SW 1271 (cell line): ENCODE measurements at places on chromosomes 2 and 18.

GRCh38 chr2:161133366-161133765 is 26.9 kb upstream of the TANK start:
- no peak for DNase-seq

DNA sequence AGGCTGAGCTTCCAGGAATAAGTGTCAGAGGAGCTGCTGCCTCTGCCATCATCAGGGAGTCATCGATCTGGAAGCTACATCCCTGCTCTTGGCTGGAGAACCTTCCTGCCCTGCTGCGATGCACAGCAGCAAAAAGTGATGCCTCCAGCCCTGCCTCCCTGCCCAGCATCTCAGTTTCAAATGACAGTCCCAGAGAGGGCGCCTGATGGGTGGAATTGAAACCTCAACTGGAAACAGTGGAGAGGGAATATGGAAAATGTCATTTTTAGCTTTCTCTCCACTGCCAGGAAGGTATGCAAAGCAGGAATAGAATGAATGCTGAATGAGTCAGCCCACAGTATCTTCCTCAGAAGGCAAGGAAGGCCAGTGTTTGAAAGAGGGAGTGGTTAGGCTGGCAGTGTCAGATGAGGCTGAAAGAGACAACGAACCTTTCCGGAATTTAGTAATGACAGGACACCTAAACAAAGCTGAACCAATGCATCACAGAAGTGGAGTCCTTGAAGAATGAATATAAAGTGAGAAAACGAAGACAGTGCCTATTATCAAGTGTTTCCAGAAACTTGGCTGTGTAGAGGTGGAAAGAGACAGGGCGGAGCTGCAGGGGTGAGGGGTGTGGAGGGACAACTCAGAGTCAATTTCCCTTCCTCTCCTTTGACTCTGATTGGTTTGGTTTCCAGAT is 153.9 kb upstream of the NDUFV2 start:
- DNase-seq, result peak; percentile 30

GRCh38 chr2:227164763-227165291 is 403 bp downstream of the COL4A3 start:
- DNase-seq, result no peak

- no peak for DNase-seq
Measured at GRCh38 chr2:8412586-8412985, 269.3 kb upstream of the ID2 start.

DNA sequence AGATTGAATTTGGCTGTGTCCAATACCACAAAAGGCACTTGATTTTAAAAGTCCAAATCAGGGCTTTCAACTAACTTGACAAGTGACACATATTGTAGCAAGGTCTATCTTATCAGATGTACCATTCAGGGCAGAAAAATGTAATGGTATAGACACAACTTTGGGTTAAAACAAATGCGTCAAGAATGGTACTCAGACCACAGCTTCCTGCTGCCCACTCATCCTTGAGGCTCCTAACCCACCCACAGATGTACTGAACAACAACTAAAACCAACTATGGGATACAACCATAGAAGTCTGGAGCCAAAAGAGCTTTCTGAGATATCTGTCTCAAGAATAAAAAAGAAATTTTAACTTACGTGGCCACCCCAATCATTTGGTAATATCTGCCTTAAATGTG is 105.2 kb downstream of the RBM43 start:
- DNase-seq, result no peak

DNA sequence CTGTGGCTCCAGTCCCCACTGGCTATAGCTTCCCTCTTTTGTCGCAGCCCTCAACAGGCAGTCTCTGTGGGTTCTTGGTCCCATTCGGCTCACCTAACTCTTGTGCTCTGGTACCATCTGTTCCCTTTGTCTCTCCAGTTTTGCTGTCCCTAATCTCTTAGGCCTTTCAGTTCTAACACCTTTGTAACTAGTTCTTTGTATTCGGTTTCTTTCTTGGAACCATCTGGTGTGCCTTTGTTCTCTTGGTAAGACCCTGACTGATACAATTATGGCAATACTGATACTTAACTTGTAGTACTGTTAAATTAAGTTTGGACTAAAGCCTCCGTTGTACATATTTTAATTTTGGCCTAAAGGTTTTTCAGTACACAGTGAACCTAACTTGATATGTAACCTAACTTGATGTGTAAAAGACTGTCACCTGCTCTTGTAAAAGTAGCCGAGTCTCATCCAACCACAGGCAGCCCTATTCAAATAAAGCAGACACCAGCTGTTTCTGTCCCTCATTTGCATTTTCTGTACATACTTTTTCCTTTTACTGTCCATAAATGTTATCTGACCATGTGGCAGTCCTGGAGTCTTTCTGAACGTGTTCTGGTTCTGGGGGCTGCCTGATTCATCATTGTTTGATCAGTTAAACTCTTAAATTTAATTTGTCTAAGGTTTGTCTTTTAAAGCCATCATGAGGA is 4.8 kb upstream of the MRPL44 start:
- no peak for DNase-seq

- no peak for DNase-seq
Measured at GRCh38 chr2:140067661-140068060, 1287.5 kb upstream of the NXPH2 start.

- DNase-seq, result no peak
Measured at GRCh38 chr2:67516899-67517530, 119.9 kb downstream of the ETAA1 start.

DNA sequence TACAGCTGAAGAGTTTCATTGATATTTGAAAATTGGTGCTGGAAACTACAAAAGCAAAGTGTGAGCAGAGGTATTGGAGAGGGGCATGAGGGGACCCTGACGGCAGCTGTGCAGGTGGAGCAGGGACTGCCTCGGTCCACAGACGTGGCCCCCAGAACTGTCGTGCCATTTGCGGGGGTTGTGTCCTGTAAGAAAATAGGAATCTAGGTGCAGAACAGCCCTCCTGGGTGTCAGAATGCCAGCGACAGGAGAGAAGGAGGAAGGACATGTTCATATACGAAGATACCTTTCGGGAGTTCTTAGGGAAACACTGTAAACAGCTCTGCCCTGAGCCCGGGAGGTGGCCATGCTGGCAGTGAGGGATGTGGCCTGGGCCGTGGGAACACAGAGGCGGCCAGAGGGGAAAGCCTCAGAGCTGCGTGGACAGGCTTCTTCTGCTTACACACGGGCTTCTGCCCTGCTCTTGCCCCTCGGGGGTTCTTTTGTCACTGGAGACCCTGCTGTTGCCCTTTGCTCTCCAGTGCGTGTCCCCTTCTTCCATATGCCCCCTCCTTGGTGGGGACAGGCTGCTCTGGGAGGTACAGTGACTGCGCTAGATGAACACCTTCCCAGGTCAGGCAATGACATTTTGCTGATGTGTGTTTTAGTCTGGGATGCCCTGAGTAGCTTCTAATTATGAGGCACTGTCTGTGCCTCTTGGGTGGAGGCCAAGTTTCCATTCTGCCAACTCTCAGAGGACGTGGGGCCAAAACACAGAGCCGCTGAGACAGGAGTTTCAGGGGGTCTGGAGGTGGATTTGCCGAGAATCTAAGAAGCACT is 81.9 kb upstream of the TXNDC2 start:
- DNase-seq, result no peak

- DNase-seq, result no peak
Measured at GRCh38 chr2:191056228-191056627, 42.3 kb upstream of the STAT1 start.

DNA sequence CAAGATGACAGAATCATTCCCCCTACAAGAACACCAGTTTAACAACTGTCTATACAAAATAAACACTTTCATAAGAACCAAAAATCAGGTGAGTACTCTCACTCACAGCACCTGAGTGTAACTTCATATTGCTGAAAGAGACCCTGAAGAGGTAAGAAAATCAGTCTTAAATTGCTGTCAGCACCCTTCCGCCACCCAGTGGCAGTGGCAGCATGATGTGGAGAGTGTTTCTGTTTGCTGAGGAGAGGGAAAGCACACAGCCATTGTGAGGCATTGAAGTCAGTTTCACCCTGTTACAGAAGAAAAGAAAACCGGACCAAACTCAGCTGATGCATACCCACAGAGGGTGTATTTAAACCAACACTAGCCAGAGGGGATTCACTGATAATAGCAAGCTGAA is 1240.8 kb upstream of the CRIM1 start:
- peak; percentile 17 for DNase-seq

GRCh38 chr2:223260681-223261080 is 208.7 kb downstream of the KCNE4 start:
- no peak for DNase-seq

DNA sequence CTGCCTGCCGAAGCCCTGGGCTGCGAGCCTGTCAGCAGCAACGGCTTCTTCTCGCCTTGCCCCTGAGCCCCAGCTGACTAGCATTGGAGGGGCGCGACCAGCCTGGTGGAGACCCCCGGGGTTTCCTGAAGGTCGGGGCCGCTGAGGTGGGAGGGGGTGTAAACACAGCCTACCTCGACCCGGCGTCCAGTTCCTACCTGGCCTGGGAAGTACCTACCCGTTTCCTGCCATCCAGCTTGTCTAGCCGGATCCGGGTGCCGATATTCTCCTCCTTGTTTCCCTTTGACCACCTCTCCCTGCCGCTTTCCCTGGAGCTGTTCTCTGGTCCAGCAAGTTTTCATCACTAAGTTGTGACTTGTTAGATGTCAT is 511 bp downstream of the MOB4 start:
- peak; percentile 37 for DNase-seq
